Stromal cell of bone marrow (primary cell): ENCODE measurements at places on chromosomes 4 and X.

- DNase-seq = no peak
These were observed 107.6 kb upstream of the SMIM10 start for GRCh38 chrX:134883137-134883700.

- no peak for DNase-seq
These were observed 47.5 kb upstream of the XK start for GRCh38 chrX:37638047-37638446.

DNA sequence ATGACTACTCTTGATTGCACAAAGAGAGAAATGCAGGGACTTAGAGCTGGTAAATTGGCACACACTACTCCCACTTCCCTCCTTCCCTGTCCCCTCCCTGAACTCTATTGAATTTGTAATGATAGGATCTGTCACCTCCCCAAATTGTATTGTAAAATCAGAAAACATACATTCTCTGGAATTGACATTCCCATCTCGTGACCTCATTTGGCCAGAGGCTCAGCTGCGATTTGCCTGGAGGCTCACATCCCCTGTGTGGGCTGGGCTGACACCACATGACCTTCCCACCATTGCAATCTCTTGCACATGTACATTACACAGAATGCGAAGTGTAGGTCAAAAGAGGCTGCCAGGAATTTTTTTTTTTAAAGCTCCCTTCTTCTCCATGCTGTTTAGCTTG, 172.1 kb downstream of the MID1IP1 start:
- DNase-seq = no peak

DNA sequence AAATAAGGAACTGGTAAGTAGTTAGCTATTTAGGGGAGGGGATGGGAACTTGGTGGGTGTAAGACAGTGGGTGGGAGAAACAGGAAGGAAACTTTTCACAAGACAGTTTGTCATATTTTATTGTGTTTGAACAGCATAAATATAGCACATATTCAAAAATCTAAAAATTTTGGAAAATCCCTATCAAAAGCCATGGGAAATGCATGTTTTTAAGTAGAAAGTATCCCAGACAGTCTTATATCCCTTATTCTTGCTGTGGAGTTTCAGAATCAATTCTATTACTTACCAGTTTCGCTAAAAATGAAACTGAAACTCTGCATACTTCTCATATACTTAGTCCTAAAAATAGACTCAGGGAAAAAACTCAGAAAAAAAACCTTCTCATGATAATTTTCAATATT, 22.3 kb upstream of the RASGEF1B start:
- no peak for DNase-seq

GRCh38 chrX:46686003-46686645, 72.8 kb downstream of the SLC9A7 start:
- DNase-seq = no peak

DNA sequence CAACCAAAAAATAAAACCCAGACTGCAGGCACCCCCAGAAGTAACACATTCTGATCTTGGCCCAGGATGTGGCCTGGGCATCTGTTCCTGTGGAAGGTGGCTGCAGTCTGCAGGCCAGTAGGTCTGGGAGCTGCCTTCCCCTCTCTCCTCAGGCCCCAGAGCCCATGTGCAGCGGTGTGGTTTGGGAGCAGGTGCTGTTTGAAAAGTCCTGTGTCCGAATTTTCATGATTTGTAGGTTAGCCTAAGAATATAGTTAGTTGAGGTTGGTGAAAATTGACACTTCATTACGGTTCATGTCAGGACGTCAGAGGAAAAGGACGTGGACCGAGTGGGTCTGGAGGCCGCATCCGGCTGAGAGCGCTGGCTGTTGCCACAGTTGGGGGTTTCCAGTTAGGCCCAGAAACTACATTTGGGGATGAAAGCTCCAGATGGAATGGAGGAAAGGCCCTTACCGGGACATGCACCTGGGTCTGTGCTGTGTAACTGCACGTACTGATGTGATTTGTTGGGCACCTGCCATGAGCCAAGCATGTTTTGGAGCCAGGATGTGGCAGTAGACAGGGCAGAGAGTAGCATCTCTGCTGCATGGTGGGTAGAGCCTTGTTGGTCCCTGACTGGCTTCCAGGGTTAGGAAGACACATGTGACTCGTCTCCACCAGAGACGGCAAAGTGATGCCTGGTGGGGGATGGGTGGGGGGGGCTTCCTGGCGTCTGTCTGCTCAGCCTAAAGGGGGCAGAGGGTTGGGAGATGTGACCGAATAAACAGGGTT, 21.7 kb upstream of the HGFAC start:
- no peak for DNase-seq

- no peak for DNase-seq
These were observed 3.1 kb downstream of the PI4K2B start for GRCh38 chr4:25236971-25237370.

DNA sequence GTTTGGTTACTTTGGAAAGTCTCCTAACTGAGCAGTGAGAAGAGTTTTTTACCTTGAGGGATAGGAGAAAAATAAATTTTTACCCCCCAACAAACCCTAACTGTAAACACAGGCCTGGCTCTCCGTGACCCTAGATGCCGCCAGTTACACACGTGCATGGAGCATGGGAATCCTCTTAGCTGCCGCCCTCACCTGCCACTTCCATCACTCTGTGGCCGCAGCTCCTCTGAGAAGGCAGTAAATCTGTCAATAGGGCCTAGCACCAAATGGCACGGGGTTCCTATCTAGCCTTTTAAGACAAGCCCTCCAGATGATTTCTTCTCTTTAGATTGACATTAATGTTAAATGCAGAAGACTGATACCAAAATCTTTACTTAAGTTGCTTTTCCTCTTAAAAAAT, 330.3 kb upstream of the FAM241A start:
- no peak for DNase-seq

GRCh38 chr4:17968721-17969120, 52.8 kb downstream of the LCORL start:
- DNase-seq = no peak

DNA sequence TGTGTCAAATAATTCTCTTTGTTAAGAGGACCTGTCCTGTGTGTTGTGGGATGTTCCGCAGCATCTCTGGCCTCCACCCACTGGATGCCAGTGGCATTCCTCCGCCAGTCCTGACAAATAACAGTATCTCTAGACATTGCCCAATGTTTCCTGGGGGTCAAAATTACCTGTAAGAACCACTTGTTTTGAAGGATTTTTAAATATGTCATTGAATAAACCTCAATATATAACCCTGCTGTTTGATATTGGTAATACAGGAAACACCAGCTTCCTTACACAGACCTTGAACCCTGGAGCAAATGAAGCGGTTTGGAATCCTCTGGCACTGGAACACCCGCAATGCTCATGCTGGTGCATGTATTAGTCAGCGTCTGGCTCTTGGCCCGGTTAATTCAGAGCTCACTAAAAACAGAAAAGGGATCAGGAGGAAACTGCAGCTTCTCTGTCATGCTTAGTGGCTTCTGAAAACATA, 101.3 kb downstream of the TBL1X start:
- DNase-seq = peak; percentile 76

DNA sequence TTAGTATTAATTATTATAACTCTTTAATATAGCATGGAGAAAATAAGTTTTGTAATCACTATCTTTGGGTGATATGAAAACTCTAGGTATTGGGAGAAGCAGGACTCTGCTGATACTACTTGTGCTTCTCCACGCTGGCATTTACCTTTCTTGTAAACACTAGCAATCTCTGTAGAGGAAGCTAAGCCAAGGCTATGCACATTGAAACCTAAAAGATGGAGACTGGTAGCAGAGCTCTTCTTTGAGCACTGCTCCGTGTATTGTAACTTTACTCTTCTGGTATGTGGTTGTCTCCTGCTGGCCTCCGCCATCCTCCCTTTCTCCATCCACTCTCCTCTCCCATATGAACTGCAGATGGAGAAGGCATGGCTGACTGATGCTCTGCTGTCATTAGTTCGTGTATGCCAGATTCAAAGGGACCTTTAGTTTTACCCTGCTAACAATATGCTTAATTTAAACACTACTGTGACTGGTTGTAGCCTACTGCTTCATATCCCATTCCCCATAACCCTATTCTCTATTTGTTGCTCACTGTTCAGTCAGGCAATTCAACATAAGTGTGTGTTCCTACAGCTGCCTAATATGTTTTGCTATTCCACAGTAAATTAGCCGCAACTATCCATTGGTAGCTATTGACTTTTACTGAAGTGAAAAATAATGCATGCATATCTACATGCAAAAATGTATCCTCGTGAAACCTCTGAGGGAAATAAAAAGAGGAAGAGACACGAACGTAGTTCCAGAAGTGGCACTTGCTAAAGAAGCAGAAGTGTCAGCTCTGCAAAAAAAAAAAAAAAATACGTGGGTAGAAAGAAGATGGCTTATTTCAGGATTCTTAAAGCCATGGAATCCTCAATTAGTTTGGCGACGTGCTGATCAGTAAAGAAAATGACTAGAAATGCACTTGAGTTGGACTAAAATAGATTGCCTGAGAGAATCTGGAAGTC, 55.6 kb upstream of the CCSER1 start:
- DNase-seq = no peak

GRCh38 chr4:76272073-76272472, 20.6 kb downstream of the FAM47E start:
- DNase-seq = no peak

GRCh38 chr4:2787230-2788100, 5.4 kb upstream of the SH3BP2 start:
- no peak for DNase-seq

DNA sequence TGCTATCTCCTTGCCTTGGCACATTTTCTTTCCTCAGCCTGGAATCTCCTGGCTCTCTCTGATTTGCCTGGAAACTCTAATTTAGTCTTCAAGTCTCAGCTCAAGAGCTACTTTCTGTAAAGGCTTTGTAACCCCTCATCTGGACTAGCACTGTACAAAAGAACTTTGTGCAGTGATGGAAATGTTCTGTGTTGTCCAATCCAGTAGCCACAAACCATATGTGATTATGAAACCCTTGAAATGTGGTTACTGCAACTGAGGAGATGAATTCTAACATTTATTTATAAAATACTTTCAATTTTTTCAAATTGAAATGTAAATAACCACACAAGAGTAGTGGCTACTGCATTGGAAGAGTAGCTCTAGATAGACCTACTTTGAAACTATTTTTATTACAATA, 66.6 kb upstream of the HS3ST1 start:
- DNase-seq = peak; percentile 11

DNA sequence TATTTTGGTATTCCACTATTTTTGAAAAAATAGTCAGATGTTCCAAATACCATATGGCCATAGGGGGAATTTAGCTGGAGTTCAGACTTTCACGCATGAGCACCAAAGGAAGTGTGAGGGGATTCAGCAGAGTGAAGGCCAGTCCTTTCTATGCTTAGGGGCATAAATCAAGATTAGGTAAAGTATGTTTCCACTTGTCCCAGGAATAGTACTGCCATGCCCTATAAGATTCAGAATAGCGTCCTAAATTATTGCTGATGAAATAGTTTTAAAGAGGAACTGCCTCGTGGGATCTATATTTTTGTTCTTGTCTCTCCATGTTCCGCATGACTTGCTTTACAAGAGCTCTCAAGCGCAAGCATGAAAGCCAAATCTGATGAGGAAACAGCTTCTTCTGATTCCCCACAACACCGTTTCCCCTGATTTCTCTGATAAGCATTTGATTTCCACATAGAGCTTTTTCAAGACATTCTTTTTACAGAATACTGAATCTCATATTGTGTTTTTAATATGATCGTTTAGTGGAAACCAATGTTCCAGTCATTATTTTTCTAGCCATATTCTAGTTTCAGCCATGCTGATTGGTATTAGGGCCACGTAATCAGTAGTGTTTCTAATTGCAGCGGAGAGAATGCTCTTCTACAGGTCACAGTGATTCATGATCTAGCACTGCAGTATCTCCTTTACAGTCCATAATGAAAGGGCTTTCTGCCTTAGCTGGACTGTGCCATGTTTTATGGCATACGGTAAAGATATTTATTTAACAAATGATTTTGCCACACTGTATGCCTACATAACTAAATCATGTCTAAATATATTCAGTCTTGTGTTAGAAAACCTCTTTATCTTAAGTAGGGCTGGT, 492.3 kb downstream of the CENPC start:
- DNase-seq = no peak
